ENCODE measurements at places on chromosomes 7 and 10.

DNA sequence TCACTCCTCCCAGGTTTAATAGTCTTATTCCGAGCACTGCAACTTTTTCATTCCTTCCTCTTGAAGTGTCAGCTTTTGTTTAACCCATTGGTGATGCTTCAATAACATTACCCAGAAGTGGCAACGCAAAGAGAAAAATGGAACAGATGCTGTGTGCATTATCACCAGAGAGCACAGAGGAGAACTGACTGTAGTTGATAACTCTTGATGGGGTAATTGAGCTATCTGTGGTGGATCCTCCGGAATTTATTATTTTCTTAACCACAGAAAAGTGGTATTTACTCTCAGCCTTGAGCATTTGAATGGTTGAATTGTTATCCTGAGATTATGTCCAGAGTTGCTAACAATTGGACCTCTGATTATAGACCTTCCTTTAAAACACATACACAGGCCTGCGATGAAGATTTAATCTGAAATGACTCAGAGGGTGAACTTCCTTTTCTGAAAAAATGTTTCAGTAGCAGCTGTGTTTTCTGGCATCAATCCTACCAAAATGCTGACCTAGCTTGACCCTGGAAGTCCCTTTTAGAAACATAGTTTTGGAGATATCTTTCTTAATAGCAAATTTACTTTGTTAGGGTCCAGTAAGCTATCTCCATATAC, 1584.4 kb upstream of the LRRTM3 start:
- DNase-seq, result no peak

- DNase-seq, result no peak
These were observed 118.6 kb downstream of the SH3PXD2A start for GRCh38 chr10:103736763-103737162.

- DNase-seq, result no peak
These were observed 95.0 kb downstream of the VPS50 start for GRCh38 chr7:93327006-93327633.

GRCh38 chr7:113996405-113996804, 77.6 kb upstream of the PPP1R3A start:
- no peak for DNase-seq

- no peak for DNase-seq
These were observed 140.5 kb downstream of the ARL4A start for GRCh38 chr7:12827920-12828319.

- no peak for DNase-seq
These were observed 24.4 kb downstream of the PAPSS2 start for GRCh38 chr10:87684001-87684638.

DNA sequence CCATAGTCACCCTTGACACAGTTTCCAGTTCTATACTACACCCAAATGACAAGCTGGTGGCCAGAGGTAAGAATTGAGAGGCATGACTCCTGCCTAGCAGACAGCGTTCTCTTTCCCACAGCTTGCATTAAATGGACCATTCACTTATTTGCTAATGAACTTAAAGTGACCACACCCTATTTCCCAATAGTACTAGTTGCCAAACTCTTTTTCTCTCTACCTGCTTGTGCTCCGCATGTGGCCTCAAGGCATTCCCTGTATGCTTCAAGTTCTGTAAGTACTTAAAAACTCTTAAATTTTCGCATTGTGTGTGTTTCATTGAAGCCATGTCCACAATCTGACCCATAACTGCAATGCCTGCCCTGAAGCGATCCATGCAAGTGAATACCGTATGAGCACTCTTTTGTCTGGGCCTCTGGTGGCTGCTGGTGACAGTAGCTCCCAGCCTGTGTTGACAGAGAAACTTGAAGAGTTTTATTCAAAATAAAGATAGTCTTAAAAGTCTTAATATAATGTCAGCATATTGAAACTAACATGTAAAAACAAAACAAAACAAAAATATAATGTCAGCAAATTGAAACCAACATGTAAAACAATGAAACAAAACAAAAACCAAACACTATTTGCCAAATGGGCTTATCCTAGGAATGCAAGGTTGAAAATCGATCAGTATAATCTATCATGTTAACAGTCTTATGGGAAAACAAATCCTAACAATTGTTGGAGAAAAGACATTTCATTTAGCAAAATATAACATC, 73.6 kb downstream of the CCSER2 start:
- no peak for DNase-seq

GRCh38 chr7:84177758-84178412, 16.7 kb downstream of the SEMA3A start:
- DNase-seq, result no peak
